Umbilical cord (tissue), 2 donors: ENCODE measurements at places on chromosomes 6 and 20.

DNA sequence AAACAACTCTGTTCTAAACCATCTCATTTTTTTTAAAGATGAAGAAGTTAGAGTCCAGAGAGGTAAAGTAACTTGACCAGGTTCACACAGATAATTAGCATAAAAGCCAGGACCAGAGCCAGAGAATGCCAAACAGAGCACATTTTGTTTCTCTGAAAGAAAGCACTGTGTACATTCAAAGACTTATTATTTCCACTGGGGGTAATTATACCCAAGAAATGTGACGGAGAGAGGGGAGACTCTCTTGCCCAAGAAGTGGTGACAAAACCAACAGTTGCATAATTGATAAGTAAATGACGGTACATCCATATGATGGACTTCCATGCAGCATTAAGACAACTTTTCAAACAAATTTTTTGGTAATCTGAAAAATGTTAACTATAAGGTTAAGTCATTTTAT lies 111.6 kb downstream of the RTN4IP1 start:
- no peak for DNase-seq

DNA sequence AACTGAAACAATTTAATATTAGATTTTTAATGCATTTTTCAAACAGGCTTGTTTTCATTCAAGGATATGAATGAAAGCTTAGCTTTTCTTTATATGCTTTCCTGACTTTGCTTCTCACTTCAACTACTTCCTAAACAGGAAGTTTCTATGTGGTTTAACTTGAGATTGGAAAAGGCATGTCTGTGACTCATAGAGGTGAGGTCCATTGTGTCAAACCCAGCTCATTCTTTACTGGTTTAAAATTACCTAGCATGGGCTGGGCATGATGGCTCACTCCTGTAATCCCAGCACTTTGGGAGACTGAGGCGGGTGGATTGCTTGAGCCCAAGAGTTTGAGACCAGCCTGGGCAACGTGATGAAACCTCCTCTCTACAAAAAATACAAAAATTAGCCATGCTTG lies 34.4 kb downstream of the EFHC1 start:
- DNase-seq, result no peak

GRCh38 chr6:7145885-7146828 lies 38.4 kb downstream of the RREB1 start:
- DNase-seq, result peak; percentile 76

DNA sequence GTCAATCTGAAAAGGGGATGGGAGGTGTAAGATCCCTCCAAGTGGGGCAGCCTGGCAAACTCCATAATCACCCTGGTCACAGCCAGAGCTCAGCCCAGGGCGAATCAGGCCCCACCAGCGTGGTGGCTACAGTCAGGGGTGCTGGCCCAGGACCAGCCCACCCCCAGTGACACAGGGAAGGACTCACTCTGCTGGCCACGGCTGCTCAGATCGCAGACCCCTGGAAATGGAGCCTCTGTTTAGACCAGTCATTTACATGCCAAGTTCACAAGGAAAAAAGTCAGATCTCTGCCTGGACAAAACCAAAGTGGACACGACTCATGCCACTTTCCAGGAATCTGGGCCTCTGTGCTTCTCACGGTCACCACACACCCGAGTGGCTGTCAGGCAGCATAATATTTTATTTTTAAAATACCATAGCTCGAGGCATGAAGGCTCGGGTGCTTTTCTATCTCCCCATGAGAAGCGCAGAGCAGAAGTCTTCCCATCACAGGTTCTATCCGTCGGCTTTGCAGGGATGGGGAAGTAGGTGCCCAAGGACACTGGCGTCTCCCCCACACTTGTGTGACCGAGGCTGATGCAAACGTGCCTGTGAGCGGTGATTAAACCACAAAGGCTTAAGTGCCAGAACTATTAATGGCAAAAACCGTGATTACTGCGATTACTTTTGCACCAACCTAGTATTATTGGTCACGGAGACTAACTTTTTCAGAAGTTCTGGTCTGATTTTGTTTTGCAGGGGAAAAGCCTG lies 13.0 kb downstream of the PXDC1 start:
- DNase-seq, result no peak

GRCh38 chr6:124356276-124356810 lies 552.7 kb downstream of the NKAIN2 start:
- DNase-seq, result no peak

DNA sequence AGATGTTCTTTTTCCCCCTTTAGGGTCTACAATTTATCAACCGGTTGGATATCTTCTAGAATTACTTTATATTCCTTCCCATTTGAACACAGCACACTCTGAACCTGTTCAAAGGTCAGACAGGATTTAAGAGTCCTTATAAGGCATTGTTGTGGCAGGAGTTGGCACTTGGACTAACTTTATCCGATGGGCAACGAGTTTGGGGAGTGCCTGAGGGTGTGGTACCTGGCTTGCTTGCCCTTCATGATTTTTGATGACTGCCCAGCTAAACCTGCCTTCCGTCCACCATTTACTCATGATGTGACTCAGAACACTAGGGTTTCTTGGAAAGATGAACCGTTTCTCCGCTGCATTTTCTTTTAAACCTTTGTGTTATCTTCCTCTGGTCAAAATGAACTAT lies 285.2 kb downstream of the FOXC1 start:
- DNase-seq, result no peak

- DNase-seq, result no peak
Measured at GRCh38 chr6:146892613-146893401, 294.0 kb downstream of the ADGB start.

- no peak for DNase-seq
Measured at GRCh38 chr6:47405273-47405672, 72.3 kb upstream of the CD2AP start.

- DNase-seq, result no peak
Measured at GRCh38 chr6:6533176-6533575, 55.3 kb upstream of the LY86 start.

GRCh38 chr6:88262332-88262731 lies 96.2 kb upstream of the CNR1 start:
- DNase-seq, result peak; percentile 14

GRCh38 chr6:11318835-11319813 lies 86.7 kb upstream of the NEDD9 start:
- DNase-seq, result peak; percentile 43

DNA sequence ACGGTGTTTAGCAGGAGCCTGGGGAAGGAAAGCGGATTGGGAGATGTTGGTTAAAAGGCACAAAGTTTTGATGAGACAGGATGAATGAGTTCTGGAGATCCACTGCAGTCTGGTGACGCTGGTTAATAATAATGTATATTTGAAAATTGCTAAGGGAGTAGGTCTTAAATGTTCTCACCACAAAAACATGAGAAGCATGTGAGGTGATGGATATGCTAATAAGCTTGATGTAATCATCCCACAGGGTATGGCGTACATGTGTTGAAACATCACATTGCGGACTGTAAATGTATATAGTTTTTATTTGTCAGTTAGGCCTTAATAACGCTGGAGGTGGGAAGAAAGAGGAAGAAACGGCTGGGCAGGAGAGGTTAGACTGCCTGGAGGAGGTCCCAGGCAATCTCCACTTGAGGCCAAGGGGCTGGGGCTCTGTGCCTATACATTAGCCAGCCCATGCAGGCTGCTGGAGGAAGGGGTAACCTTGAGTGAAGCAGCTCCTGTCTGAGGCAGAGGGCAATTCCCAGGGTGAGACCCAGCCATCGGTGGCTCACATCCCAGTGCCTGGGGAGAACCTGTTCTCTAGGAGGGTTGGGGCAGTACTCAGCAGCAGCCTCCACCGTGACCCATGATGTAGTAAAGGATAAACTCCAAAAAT lies 188.2 kb upstream of the QKI start:
- DNase-seq, result no peak

DNA sequence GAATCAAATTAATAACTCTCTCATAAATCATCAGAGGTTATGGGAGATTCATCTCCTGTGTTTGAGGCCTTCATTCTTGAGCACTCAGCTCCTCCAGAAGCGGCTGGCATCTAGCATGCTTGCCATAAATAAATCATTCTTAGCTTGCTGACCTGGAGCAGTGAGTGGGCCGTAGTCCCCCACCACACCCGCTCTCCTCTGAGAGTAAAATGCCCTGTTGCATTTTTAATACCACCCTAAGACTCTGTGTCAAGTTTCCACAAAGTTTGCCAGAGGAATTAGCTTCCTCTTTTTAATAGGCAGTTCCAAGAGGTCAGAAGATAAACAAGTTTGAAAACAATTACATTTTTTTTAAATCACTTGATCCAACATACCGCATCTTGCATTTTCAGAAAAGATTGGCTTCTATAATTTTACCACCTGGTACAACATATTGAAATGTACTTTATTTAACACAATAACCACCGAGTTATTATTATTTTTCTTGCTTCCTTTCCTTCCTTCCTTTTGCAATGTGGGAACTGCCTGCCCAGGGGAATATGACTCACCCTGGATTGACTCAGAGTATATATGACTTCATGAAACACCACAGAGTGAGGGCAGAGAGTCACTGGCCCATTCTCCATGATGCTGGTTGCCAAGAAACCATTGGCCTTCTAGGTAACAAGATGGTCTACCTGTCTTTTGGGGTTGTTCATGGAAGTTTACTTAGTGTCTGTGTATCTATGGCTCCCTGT lies 29.4 kb upstream of the CLIC5 start:
- peak; percentile 49 for DNase-seq

GRCh38 chr20:16554766-16555543 lies 18.3 kb downstream of the KIF16B start:
- DNase-seq, result no peak

- DNase-seq, result peak; percentile 17
Measured at GRCh38 chr6:119683031-119683430, 333.5 kb upstream of the MAN1A1 start.

DNA sequence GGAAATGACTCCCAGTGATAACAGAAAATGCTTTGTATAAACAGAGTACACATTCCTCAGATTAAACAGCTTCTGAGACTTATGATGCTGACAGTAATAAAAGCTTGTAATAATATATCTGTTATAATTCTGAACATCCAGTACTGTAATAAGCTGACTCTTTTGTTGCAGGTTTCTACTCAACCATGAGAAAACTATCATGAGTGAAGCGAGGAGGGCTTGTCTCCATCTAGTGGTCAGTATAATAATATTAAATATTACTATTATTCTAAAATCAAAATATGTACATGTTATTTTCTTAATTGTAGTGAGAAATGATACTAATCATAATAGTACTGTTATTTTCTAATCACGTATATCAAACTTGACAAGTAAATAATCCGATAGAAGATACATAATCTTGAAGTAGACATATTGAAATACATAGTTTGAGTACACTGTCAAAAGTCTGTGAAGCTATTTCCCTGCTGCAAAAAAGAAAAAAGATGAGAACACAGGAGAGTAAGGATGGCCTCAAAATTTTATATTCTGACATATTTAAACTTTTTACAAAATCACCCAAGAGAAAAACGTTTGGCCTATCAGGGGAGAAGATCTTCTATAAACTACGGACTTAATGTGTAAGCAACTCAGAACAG lies 183.1 kb downstream of the MOXD1 start:
- peak; percentile 34 for DNase-seq

DNA sequence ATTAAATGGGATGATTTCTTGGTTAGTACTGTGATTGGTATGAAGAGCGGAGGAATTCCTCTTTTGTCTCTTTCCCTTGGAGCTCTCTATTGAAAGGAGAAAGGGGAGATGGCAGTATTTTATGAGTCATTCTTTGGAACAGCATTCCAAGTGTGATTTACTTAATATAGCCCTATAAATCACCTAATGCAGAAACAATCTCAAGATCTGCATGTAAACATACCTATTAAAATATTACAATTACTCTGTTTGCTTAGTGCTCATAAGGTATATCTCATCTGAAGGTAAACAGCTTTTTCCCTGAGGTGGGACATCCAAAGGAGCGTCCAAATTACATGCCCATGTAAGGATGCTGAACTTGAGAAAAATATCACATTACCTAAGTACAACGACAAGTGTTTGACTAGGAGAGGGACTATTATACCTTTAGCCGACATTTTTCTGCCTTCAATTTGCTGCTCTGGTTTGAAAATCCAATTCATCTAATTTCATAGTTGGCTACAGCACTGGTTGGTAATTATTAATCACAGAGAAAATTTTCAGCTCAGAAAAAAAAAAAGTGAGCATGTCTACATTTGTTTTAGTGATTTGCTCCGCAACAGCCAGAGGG lies 229.0 kb downstream of the FOXC1 start:
- no peak for DNase-seq

GRCh38 chr20:45823949-45824835 lies 2.9 kb downstream of the TNNC2 start:
- peak; percentile 48 for DNase-seq

- no peak for DNase-seq
Measured at GRCh38 chr6:134535831-134536230, 217.9 kb upstream of the SGK1 start.

- DNase-seq, result peak; percentile 36
Measured at GRCh38 chr6:141677598-141678211, 455.0 kb upstream of the GJE1 start.

- DNase-seq, result no peak
Measured at GRCh38 chr6:142485256-142485655, 183.4 kb downstream of the ADGRG6 start.

DNA sequence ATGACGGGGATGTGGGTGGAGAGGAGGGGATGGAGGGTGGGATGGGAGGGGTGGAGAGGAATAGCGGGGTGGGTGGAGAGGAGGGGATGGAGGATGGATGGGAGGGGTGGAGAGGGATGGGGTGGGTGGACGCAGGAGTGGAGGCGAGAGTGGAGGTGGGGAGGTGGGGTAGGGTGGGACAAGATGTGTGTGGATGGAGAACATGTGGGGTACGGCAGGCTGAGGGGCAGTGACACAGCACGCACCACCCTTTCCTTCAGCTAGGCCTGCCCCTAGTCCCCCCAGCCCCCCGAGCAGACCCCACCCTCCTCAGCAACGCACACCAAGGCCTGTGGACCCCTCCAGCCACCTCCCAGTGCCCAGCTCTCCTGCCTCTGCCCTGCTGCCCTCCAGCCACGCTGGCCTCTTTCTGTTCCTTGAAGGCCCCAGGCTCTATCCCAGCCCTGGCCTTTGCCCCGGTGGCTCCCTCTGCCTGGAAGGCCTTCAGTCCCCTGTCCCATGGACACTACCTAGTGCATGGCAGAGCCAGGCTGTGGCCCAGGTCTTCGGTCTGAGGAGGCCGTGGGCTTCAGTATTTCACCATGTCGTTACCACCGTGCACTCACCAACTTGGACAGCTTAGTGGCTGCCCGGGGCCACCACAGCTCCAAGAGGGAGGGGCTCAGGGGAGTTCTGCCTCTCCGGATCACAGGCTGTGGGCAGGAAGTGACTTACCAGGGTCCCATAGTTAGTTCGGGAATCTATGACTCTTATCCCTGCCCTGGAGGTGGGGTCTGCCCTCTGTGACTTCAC lies 78.4 kb upstream of the PMEPA1 start:
- no peak for DNase-seq

- DNase-seq, result no peak
Measured at GRCh38 chr20:18056174-18057100, 1.3 kb downstream of the OVOL2 start.

GRCh38 chr6:119821380-119821779 lies 471.8 kb upstream of the MAN1A1 start:
- DNase-seq, result no peak

DNA sequence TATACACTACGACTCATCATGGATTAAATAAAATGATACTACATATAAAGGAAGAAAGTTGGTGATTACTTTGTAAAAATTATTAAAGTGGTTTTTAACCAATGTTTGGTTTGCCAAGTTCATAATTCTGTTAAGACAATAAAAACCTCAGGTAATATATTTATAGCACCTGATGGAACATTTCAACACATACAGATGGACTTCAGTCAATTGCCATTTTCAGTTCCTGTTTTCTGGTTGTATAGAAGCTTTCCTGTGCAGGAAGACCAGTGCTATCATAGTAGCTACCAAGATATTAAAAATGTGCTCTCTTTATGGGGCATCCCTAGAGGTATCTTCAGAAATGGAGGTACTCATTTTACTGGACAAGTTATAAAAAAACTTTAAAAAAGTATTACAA lies 1686.4 kb downstream of the GRIK2 start:
- no peak for DNase-seq

GRCh38 chr6:20533746-20534294 lies 437 bp upstream of the CDKAL1 start:
- no peak for DNase-seq
